ENCODE measurements at places on chromosomes 13 and 19. TPM values are rescaled to one million over a fixed set of nuclear protein-coding genes. Genes with fewer than 3 reads are reported as not detected.

The OR7A5 gene
- total RNA-seq: not detected

DNA sequence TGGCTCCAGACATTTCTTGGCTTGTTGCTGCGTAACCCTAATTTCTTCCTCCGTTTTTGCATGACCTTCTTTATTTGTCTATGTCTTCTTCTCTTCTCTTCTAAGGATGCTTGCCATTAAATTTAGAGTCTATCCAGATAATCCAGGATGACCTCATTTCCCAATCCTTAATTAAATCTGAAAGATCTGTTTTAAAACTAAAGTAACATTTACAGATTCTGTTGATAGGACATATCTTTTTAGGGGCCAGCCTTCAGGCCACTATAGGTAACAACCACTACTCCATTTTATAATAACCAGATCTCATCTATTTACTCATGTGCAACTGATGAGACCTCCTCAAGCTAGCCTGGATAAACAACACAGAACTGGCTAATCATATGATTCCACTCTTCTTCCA is 490.5 kb upstream of the SLC10A2 start:
- no peaks in the 10 kb centered on the region for H3K4me1 ChIP-seq
- no peak for DNase-seq
- no peak overlapping the region for H3K27ac ChIP-seq
- H3K36me3 ChIP-seq: no peaks in the 10 kb centered on the region
- no peaks in the 10 kb centered on the region for H3K27me3 ChIP-seq
- no peak overlapping the region for H3K4me3 ChIP-seq

GRCh38 chr19:4390567-4391305 is 9.6 kb downstream of the SH3GL1 start:
- DNase-seq: no peak
- peaks cover 64% of the 10 kb centered on the region for H3K4me1 ChIP-seq
- H3K36me3 ChIP-seq: no peaks in the 10 kb centered on the region
- H3K4me3 ChIP-seq: no peak overlapping the region
- H3K27me3 ChIP-seq: no peaks in the 10 kb centered on the region

DNA sequence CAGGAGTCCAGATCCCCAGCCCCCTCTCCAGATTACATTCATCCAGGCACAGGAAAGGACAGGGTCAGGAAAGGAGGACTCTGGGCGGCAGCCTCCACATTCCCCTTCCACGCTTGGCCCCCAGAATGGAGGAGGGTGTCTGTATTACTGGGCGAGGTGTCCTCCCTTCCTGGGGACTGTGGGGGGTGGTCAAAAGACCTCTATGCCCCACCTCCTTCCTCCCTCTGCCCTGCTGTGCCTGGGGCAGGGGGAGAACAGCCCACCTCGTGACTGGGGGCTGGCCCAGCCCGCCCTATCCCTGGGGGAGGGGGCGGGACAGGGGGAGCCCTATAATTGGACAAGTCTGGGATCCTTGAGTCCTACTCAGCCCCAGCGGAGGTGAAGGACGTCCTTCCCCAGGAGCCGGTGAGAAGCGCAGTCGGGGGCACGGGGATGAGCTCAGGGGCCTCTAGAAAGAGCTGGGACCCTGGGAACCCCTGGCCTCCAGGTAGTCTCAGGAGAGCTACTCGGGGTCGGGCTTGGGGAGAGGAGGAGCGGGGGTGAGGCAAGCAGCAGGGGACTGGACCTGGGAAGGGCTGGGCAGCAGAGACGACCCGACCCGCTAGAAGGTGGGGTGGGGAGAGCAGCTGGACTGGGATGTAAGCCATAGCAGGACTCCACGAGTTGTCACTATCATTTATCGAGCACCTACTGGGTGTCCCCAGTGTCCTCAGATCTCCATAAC is at the start of gene APOE:
Gene APOE (plus strand): TSS at position 360 of the 724 bp plus-strand sequence. CDS start 829 bp downstream, outside the sequence.
- H3K36me3 ChIP-seq: peaks cover 7% of the 10 kb centered on the region
- DNase-seq: no peak
- H3K4me3 ChIP-seq: no peak within 1 kb of the TSS
- H3K4me1 ChIP-seq: peaks cover 6% of the 10 kb centered on the region

GRCh38 chr19:30817965-30818567 is 445.9 kb downstream of the ZNF536 start:
- no peaks in the 10 kb centered on the region for H3K36me3 ChIP-seq
- H3K4me3 ChIP-seq: no peak overlapping the region
- H3K27me3 ChIP-seq: no peaks in the 10 kb centered on the region
- H3K27ac ChIP-seq: no peak overlapping the region

DNA sequence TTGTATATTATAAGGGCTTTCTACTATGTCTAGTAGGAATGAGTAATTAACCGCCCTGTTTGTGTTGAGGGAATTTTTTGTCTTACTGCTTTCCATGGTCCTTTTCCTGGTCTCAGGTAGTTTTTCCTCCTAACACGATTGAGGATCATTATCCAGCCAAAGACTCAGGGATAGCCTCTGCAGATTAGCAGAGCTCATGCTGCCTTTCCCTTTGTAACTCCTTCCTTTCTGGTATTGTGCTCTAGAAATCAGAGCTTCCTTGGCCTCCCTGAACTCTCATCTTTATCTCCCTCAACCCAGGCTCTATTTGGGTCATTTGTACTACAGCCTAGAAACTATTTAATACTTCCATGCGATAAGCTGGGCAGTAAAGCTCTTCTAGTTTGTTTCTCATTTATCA is 142.1 kb downstream of the PDS5B start:
- H3K4me3 ChIP-seq: no peak overlapping the region
- no peaks in the 10 kb centered on the region for H3K27me3 ChIP-seq
- no peak for DNase-seq
- H3K4me1 ChIP-seq: peaks cover 18% of the 10 kb centered on the region
- H3K36me3 ChIP-seq: no peaks in the 10 kb centered on the region
- no peak overlapping the region for H3K27ac ChIP-seq

The ABHD8 gene
- total RNA-seq: 23.0 TPM

GRCh38 chr13:96967248-96967745 is 27.0 kb downstream of the OXGR1 start:
- H3K4me3 ChIP-seq: no peak overlapping the region
- DNase-seq: no peak
- H3K27me3 ChIP-seq: no peaks in the 10 kb centered on the region
- H3K27ac ChIP-seq: no peak overlapping the region
- H3K4me1 ChIP-seq: no peaks in the 10 kb centered on the region

The DYRK1B gene
- 33.6 TPM for total RNA-seq

DNA sequence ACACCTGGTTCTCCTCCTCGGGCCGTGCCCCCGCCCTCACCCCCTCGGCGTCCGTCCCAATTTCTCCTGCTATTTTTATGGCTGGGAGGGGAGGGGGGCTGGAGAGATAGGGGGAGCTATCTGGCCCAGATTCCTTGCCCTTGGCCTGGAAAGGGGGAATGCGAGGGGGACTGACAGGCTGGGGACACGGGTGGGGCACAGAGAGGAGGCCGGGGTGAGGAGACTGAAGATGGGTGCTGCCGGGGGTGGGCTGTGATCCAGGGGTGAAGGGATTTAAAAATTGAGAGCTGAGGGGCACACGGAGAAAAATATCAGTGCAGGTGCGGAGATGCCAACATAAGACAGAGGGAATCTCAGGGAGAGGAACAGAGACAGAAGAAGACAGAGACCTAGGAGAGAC is 2.3 kb downstream of the PRKCG start:
- no peak overlapping the region for H3K4me3 ChIP-seq
- no peak for DNase-seq
- H3K4me1 ChIP-seq: peaks cover 21% of the 10 kb centered on the region
- no peak overlapping the region for H3K27ac ChIP-seq

DNA sequence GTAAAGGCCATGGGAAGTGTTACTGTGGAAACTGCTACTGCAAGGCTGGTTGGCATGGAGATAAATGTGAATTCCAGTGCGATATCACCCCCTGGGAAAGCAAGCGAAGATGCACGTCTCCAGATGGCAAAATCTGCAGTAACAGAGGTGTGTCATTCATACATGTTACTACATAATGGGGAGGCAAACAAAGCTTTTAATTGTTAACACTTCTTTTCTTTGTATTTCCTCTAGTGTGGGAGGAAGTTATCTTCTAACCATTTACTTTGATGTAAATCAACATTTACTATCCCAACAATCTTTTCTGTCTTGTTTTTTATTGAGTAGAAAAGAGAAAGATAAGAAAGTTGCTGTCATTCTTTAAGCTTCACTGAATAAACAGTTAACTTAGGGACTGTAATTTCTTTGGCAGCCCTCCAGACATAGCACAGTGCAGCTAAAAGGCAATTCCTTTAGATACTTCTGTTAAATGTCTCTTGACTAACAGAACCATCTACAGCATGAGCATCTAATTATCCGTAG is 126.9 kb downstream of the ITGBL1 start:
- DNase-seq: no peak
- H3K4me1 ChIP-seq: no peaks in the 10 kb centered on the region
- H3K4me3 ChIP-seq: no peak overlapping the region

- no peak for DNase-seq
- peaks cover 10% of the 10 kb centered on the region for H3K4me1 ChIP-seq
- peak overlapping the region; percentile 29 for H3K4me3 ChIP-seq
- no peaks in the 10 kb centered on the region for H3K36me3 ChIP-seq
- no peaks in the 10 kb centered on the region for H3K27me3 ChIP-seq
- H3K27ac ChIP-seq: peak overlapping the region; percentile 2
Observed at GRCh38 chr13:32309312-32310133, 5.6 kb downstream of the ZAR1L start.

- no peaks in the 10 kb centered on the region for H3K36me3 ChIP-seq
- H3K4me1 ChIP-seq: peaks cover 41% of the 10 kb centered on the region
- H3K27me3 ChIP-seq: no peaks in the 10 kb centered on the region
- peak overlapping the region; percentile 67 for H3K4me3 ChIP-seq
Observed at GRCh38 chr13:27621116-27621365, 651 bp upstream of the POLR1D start.

DNA sequence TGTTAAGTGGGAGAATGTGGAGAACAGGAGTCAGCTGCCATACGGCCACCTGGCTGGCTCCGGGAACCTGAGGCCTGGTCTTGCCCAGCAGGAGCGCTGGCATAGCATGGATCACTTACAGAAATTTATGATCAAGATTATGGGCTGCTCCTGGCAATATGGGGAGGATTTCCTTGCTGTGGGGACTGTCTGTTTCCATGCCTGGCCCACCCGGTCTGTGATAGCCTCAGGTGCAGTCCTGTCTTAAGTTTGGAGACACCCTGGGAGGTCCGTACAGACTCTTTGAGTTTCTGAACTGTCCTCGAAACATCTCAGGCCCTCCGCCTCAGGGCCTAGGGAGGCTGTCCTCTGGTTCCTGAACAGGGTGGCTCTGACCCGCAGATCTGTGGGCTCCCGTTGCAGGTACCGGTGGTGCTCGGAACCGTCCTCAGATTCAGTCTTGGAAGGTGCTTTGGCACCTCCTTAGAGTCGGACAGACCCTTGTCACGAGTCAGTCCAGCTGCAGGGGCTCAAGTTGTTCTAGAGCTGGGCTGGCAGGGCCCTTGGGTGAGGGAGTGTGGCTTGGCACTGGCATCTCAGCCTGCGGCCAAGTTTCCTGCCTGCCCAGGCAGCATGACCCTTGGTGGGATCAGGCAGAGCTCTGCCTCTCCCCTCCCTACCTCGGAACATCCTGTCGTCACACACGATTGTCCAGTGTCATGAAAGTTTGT is 4.9 kb downstream of the TFDP1 start:
- no peaks in the 10 kb centered on the region for H3K36me3 ChIP-seq
- no peaks in the 10 kb centered on the region for H3K27me3 ChIP-seq
- peaks cover 16% of the 10 kb centered on the region for H3K4me1 ChIP-seq
- no peak overlapping the region for H3K27ac ChIP-seq
- H3K4me3 ChIP-seq: no peak overlapping the region
- DNase-seq: no peak

DNA sequence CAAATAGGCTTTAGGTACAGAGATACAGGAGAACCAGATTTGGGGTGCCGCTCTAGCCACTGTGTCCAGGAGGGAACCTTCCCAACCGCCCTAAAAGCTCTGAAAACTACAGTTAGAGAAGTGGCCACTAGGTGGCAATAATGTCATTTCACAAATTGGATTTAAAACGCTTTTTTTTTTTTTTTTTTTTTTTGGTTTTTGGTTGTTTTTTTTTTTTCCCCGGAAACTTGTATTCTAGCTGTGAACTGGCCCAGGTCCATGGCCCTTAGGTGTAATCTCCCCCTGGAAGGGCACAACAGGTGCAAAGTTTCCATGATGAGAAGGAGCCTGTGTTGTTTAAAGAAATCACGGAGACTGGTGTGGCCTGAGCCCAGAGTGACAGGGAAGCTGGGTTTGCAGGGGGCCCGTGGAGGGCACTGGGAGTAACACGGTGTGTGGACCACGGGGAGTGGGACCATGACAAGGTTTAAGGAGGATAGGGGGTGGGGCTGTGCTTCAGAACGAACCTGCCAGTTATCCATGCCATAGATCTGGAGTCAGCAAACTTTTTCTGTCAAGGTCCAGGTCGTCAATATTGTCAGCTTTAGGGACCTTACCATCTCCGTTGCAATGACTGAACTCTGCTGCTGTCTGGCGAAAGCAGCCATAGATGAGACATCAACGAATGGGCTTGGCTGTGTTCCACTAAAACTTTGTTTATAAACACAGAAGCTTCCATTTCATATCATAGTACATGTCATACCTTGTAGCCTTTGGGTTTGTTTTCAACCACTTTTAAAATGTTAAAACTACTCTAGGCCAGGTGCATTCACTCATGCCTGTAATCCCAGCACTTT is 10.1 kb downstream of the OR1I1 start:
- no peaks in the 10 kb centered on the region for H3K36me3 ChIP-seq
- no peak overlapping the region for H3K27ac ChIP-seq
- no peak overlapping the region for H3K4me3 ChIP-seq
- no peak for DNase-seq
- H3K27me3 ChIP-seq: no peaks in the 10 kb centered on the region

Measured in upper lobe of left lung (tissue), 6 donors.